ENCODE measurements at places on chromosomes 12 and 14.

DNA sequence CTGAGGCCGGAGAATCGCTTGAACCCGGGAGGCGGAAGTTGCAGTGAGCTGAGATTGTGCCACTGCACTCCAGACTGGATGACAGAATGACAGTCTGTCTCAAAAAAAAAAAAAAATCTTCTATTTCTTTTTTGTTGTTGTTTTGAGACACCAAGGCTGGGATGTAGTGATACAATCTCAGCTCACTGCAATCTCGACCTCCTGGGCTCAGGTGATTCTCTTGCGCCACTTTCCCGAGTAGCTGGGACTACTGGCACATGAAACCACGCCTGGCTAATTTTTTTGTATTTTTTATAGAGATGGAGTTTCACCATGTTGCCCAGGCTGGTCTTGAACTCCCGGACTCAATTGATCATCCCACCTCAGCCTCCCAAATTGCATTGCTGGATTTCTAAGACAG lies 7.3 kb upstream of the SNRNP35 start:
- DNase-seq = no peak

DNA sequence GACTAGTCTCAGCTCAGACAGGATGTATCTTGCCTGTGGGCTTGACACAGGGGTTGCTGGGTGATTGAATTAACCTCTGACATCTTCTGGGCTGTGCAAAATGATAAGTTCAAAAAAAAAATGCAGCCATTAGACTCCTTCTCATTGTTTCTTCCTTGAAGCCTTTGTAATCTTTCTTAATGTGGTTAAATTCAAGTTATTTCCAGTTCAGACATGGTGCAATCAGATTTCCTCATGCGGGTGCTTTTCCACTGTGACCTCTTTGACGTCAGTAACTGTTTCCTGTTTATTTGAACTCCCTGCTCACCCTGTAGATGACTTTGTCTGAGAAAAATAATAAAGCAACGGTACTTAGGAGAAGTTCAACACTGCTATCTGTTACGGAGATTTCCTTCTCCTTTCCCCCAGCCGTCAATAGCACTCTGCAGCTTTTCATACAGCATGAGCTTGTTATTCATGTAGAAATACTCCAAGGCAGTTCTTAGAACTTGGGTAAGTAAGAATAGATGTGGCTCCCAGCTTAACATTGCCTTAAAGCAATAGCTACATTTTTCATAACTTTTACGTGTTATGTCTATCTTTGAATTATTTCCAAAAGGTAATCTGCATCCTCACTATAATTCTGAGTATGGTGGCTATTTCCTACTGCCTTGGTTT lies 155.5 kb downstream of the PRKCH start:
- peak; percentile 47 for DNase-seq

DNA sequence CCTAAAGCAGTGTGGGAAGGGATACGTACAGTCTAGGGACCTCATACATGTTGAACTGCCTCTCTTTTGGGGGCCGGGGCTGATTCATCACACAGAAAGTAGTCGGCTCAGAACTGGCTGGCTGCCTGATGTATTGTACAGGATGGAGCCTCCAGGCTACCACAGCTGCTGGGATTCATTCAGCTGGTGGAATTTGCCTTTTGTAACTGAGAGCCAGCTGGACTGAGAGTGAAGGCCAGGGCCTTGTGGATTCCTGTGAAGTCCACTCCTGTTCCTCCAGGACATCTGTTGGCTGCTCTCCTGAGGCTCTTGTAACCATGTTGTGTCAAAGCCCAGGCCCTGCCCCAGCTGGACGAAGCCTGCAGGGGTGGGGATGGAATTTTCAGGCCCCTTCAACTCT lies 116.3 kb upstream of the PRICKLE1 start:
- DNase-seq = no peak

DNA sequence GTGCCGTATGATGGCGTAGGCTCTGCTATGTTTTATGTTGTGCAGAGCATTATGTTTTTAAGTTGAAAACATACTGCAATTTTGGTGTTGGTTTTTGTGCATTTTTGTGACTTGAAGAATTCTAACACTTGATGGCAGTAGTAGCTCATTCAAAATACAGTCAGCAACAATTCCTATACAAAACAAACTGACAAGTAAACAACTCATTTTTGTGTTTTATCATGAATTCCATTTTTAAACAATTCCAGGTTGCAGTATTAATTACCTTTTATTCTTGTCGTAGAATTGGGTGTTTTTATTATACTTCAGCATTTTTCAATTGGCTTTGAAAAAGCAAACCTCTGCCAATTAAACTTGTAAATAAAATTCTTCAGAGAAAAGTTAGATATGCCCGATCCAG lies 4.1 kb upstream of the CCER1 start:
- no peak for DNase-seq

DNA sequence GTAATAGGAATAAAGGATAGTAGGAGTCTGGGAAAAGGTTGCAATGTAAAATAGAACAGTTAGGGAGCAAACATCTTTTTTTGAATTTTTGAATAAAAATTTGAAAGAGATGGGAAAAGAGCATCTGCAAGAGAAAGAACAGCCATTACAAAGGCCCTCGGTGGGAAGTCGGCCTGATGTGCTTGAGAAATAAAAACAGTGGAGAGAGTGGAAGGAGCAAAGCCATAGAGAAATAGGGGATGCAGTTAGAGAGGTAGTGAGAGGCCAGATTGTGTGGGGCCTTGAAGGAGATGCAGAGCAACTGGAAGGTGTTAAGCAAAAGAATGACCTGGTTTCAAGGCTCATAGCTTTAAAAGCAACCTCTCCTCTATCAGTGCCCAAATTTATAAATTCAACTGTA lies 409.8 kb downstream of the RERGL start:
- no peak for DNase-seq

DNA sequence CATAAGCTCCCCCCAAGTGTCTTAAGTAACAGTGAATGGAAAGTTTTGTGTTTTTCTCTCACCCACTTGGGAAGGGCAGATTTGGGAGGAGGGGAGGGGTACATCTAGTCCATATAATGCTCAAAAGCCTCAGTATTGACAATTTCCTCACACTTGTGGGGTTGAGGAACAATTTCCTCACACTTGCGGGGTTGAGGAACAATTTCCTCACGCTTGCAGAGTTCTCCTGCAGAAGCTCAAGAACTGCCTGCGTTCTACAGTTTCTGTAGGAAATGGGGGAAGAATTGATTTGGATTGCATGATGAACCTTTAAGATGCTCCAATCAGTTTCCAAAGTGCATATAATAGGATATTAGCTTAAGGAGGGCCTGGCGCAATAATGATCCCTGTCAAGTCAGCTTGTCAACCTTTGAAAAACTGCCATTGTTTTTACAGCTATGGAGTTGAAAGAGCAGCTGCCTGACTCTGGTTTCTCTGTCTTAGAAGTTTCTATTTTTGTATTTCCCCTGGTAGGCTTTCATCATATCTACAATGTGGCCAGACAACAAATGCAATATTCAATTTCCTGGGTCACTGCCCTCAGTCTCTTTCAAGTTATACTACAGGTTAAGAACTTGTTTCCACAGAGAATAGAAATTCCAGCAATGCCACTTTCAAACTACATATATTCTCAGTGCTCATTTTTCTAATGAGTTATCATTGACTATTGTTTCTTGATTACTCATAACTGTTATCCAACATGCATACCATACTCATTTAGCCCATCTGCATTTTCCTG lies 66.5 kb downstream of the PLEKHG7 start:
- no peak for DNase-seq

DNA sequence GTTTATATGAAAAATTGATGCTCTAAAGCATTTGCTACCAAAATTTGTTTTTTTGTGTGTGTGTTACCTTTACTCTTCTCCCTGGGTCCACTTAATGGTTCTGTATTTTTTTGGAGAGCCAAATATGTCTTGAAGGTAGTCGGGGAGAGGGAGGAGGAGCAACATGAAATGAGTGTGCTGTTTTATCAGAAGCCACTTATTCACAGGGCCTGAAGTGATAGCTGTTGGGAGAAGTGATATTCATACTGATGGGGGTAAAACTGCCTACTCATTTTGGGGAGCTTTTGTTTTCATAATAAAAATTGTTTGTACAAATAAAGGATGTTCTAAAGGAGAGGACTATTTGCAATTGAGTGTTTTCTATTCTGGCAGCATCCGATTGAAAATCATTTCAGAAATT lies 29.2 kb downstream of the CRADD start:
- no peak for DNase-seq

DNA sequence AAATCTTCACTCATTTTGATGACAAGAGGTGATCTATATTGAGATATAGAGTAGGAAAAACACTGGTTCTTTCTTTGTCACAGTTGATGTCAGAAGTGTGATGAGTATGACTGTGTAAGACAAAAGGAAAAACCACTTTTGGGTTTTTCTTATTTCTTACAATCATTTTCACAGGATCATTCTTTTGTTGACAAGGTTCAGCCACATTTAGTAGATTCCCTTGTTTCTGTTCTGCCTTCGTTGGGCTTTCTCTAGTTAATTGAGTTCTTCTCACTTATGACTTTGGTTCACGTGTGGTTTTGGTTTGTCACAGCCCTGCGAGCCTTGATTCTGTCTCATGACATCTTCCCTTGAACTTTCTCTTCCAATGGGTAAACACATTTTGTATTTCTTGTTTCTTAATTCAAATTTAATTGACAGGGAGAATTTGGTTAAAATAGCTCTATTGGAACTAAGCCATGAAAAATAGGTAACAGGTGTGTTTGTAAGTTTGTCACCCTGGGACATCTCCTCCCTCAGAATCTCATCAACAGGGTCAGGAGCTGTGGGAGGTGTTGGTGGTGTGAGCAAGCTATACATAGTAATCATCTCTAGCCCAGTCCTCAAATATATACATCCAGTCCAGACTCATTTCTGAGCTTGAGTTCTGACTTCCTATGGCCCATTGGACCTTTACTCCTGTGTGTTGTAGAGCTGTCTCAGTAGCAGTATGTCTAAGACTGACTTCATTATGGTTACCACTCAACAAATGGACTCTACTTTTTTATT lies 255.3 kb downstream of the BMP4 start:
- DNase-seq = no peak

GRCh38 chr12:40911676-40912075 lies 219.4 kb downstream of the CNTN1 start:
- DNase-seq = no peak

DNA sequence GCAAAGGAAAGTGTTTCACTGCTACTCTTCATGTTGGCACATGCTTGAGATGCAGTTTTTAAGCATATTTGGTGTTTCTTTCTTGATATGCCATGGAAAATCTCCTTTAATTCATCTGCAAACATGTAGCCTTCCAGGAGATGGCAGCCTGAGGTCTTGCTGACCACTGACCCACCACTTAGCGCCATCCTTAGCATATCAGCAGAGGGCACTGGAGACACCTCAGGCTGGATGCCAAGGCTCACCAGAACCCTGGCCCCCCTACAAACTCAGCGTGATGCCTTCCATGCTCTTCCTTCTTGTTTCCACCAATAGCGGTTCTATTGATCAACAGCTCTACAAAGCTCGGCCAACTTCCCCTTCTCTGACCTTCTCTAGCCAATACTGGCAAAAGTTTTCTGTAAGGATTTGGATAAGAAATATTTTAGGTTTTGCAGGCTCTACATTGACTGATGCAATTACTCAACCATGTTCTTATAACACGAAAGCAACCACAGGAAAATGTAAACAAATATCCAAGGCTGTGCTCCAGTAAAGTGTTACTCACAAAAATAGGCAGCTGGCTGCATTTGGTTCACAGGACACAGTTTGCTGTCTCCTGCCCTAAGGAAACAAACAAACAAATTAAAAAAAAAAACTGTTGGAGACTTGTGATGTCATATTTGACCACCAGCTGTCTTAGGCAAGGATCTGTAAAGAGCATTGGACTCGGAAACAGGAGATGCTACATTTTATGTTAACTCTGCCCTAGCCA lies 209.7 kb downstream of the SLC15A4 start:
- DNase-seq = no peak

DNA sequence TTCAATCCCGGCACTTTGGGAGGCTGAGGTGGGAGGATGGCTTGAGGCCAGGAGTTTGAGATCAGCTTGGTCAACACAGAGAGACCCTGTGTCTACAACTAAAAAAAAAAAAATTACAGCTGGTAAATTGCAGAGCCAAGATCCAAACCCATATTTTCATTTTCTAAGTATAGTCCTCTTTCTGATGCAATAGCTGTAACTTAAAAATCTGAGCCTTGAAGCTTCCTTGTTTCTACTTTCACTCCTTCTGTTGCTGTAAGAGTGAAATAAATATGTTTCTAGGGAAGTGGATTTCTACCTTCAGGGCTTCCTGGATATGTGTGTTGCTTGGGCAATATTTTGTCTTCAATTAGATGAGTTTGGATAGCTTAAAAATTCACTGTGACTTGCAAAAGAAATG lies 42.0 kb upstream of the PRICKLE1 start:
- no peak for DNase-seq

DNA sequence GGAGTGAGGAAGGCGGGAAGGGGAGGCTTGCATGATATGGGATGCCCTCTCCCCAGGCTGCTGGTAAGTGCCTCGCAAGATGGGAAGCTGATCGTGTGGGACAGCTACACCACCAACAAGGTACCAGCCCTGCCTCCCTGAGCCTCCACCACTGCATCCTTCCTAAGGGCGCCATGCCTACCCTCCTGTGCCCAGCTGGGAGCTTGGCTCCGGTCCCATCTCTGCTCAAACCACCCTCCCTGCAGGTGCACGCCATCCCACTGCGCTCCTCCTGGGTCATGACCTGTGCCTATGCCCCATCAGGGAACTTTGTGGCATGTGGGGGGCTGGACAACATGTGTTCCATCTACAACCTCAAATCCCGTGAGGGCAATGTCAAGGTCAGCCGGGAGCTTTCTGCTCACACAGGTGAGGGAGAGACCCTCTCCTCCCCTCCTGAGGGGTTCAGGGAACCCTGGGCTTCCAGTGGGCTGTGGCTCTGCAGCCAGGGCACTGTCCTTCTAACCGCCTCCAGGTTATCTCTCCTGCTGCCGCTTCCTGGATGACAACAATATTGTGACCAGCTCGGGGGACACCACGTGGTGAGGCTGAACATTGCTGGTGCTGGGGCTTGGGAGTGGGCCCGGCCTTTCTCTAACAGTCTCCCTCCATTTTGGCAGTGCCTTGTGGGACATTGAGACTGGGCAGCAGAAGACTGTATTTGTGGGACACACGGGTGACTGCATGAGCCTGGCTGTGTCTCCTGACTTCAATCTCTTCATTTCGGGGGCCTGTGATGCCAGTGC lies 2.6 kb downstream of the GNB3 start:
- no peak for DNase-seq

- no peak for DNase-seq
Measured at GRCh38 chr14:48973151-48973550, 613.0 kb downstream of the RPS29 start.

- no peak for DNase-seq
Measured at GRCh38 chr14:76100236-76100635, 51.5 kb upstream of the GPATCH2L start.

DNA sequence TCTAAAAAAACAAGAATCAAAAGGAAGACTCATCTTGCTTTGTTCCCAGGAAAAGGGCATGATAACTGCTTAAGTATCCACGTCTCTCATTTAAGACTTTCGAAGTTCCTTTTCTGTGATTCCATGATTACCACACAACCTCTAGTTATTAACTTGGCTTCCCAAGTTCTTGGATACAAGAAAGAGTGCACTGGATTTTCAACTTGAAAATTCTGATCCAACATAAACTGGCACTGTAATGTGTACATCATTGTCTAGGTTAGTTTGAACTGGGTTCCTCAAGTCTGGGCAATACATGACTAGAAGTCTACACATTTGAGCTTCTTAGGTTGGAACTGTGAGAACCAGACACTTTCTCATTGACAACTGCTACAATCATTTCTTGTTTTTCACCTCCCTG lies 1.6 kb downstream of the KLHL28 start:
- no peak for DNase-seq

GRCh38 chr12:64636856-64637255 lies 26.6 kb downstream of the RASSF3 start:
- DNase-seq = no peak

- DNase-seq = no peak
Measured at GRCh38 chr14:76900682-76901081, 74.5 kb downstream of the LRRC74A start.

GRCh38 chr14:105495101-105495989 lies 4.3 kb downstream of the TEDC1 start:
- peak; percentile 17 for DNase-seq

Measured in activated T-cell treated with anti-CD3 and anti-CD28 coated beads, Interleukin-2, amount 50 U/mL, for 1 hour (primary cell).